ENCODE measurements at places on chromosomes 16 and 17.

- DNase-seq: no peak
Observed at GRCh38 chr17:68927516-68927915, 27.7 kb downstream of the ABCA8 start.

- DNase-seq: no peak
Observed at GRCh38 chr17:50355701-50356341, 9.9 kb downstream of the XYLT2 start.

DNA sequence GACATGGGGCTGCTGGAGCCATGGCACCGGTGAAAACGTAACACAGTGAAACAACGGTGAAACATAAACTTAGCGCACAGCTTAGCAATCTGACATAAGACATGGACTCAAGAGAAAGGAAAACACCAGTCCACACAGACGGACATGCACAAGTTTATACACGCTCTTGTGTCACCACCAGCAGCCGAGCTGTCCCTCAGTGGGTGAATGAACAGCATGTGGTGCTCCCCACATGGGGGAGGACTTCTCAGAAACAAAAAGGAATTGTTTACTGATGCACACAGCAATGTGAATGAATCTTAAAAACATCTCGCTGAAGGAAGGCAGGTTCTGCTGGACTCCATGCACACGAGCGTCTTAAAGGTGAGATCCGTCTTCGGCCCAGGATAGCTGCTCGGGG, 34.2 kb downstream of the KLHDC4 start:
- no peak for DNase-seq

GRCh38 chr16:50389900-50390299, 21.1 kb upstream of the BRD7 start:
- no peak for DNase-seq
